Fibroblast of skin of abdomen (primary cell): ENCODE measurements at places on chromosomes 4 and X.

- DNase-seq = peak; percentile 22
These were observed 45.8 kb downstream of the BCORL1 start for GRCh38 chrX:130028196-130028595.

- no peak for DNase-seq
These were observed 8.9 kb upstream of the SMIM10 start for GRCh38 chrX:134981910-134982309.

DNA sequence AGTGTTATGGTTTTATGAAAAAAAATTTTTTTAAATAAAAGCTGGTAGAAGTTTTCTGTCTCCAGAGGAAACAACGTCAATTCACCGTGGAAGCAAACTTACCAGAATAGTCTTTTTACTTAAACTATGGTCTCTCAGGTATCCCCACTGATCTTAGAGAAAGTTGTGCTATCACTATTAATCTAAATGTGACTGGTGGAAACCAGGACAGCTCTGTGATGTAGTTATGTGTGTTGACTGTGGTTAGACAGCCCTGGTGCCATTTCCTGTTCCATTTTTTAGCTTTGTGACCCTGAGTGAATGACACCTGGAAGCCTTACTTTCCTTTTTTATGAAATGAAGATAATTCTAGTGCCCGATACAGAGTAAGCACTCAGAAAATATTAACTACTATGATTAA, 111.8 kb upstream of the HUWE1 start:
- DNase-seq = no peak

DNA sequence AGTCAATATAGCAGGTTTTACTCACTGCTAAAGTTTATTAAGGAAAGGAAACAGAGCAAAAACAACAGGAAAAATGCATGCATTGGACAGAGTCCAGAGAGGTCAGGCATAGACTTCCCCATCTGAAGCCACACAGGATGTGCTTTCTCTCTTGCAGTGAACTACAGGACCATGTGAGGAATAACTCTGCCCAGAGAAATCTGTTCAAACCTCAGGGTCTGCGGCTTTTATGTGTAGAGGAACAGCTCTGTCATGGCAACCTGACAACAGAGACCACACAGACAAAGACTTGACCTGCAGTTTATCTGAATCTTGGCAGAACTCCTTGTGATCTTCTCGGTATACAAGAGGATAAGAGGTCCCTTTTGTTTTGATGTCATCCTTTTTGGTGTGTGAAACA, 46.3 kb upstream of the LONRF3 start:
- DNase-seq = no peak

GRCh38 chr4:37132975-37133360, 111.6 kb upstream of the NWD2 start:
- no peak for DNase-seq

DNA sequence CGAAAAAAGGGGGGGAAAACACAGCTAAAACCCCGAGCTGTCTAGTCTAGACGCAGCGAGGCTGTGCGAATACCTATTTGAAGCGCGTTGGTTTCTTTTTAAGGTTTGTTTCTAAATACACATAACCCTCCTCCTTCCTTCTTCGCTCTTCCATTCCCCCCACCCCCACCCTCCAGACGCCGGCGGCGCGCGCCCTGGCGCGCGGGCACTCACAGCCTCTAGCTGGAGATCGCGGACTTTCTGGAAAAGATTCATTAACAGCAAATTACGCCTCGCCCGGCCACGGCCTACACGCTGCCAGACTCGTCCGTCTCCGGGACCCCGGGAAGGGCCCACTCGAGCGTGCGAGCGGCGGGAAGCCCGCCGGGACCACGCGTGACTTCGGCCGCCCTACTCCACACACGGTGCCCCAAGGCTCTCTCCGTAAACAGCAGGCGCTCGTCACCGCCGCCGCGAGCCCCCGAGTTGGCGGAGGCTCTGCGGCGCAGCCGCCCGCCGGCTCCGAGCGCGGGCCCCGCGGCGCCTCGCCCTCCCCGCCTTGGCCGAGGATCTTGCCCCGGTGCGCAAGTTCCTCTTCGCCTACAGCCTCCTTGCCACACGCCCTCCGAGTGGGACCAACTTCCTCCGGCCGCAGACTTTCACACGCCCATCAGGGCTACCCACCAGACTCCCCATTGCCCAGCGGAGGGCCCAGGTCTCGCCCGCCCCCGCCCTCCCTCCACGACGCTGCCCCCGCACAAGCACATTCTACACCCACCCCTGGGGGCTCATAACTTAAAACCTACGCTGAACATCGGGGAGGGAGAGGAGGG, 2.0 kb downstream of the BCOR start:
- no peak for DNase-seq

DNA sequence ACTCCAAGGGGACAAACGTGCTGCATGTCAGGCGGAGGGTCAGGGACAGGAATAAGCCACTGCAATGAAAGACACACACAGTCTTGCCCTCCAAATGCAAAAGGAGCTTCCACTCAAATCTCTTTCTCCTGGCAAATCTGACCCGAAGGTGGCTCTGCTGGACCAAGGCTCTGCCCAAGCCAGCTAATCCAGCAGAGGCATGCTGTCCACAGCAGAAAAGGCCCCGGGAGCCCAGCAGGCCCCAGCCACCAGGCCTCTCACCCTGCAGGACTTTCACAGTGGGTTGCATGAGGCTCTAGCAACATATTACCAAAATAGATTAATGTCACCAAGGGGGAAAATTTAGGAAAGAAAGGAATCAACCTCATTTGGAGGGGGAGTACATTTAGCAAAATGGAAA, 628.6 kb downstream of the BCOR start:
- DNase-seq = no peak

- no peak for DNase-seq
These were observed 183.9 kb downstream of the CPEB2 start for GRCh38 chr4:15186149-15186548.

DNA sequence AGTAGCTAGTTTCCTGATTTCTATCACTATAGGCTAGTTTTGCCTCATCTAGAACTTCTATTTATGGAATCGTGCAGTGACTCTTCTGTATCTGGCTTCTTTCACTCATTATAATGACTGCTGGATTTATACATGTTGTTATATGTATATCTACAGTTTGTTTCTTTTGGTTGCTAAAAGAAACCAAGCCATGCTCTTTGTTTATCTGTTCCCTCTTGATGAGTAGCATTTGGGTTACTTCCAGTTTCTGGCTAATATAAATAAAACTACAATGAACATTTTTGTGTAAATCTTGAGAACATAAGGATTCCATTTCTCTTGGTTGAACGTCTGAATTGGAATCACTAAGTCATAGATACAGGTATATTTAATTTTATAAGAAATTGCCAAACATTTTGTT, 73.9 kb downstream of the ARHGAP24 start:
- DNase-seq = no peak

DNA sequence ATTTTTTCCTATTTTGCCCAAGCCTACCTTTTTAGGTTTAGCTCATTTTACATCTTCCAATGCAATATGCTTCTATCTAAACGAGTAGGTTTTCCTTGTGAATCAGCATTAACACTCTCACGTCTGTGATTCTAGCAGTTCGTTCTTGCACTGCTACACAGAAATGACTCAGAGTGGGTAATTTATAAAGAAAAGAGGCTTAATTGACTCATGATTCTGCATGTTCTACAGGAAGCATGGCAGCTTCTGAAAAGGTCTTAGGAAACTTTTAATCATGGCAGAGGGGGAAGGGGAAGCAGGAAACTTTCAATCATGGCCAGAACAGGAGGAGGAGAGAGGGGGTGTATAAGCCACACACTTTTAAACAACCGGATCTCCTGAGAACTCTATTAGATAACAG, 44.9 kb downstream of the SPANXN1 start:
- no peak for DNase-seq
